Camera-type eye (tissue), 1 donor: ENCODE measurements at places on chromosomes 7 and 10. TPM values are rescaled to one million over a fixed set of nuclear protein-coding genes. Genes with fewer than 3 reads are reported as not detected.

The PIP gene
- not detected for total RNA-seq

The CHAT gene
- 1.8 TPM for total RNA-seq

The PVRIG gene
- 0.33 TPM for total RNA-seq

The KIAA1549 gene
- 16.4 TPM for total RNA-seq

The LGI1 gene
- 12.0 TPM for total RNA-seq

The TMEM196 gene
- total RNA-seq: 9.7 TPM

The GJC3 gene
- total RNA-seq: not detected

The WDR86 gene
- 19.7 TPM for total RNA-seq

The RSPH10B gene
- total RNA-seq: 0.38 TPM

The MMD2 gene
- total RNA-seq: 5.7 TPM

The LANCL2 gene
- 37.3 TPM for total RNA-seq

The PCGF5 gene
- total RNA-seq: 47.3 TPM

The ATOH7 gene
- total RNA-seq: 11.4 TPM

The FAM170B gene
- not detected for total RNA-seq

The FAM221A gene
- total RNA-seq: 21.3 TPM

The SLC26A3 gene
- total RNA-seq: not detected

The ANXA8 gene
- total RNA-seq: 0.88 TPM

The NUTM2B gene
- 0.66 TPM for total RNA-seq

The TSPAN33 gene
- total RNA-seq: 6.5 TPM

The HOXA5 gene
- not detected for total RNA-seq

The ZKSCAN5 gene
- 19.4 TPM for total RNA-seq
